ENCODE measurements at places on chromosomes 1 and 21.
A peak's percentile ranks its signal among the peaks of the same experiment; 100 is the strongest.

GRCh38 chr1:177126267-177126666, 38.2 kb downstream of the ASTN1 start:
- H3K4me1 ChIP-seq: no peaks in the 10 kb centered on the region
- no peak for ATAC-seq
- no peaks in the 10 kb centered on the region for H3K36me3 ChIP-seq
- no peak overlapping the region for H3K27ac ChIP-seq

DNA sequence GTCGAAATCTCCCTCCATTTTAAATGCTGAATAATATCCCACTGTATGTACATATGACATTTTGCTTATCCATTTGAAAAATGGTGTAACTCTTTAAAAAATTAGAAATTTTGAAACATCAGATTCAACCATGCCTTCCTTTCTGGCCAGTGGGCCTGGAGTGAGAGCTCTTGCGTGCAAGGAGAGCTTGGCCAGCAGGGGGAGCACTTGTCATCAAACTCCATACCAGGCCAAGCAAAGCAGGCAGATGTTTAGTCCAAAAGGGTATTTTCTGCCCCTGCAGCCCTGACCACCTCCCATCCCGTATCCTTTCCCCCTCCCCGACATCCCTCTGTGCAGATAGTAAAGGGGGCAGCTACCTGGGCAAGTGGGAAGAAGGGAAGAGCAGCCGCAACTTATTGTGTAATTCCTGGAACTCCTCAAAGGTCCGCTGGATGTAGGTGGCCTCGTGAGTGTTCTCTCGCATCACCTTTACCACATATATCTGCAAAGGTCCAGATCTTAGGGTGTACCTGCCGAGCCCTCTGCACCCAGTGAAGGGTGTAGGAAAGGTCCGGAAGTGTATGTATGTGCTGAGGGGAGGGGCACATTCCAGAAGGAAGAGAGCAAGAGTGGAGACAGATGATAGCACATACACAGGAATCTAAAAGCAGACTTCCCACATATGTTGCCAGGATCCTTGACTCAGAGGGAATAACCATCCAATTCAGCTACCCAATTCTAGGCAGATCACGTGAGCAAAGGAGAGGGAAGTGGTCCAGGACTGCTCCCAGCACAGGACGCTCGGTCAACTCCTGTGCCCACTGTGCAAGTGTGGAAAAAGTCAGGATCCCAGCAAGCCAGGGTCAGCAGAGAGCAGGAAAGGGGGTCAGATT, 19.9 kb upstream of the PPP1R15B start:
- peak overlapping the region; percentile 36 for H3K27ac ChIP-seq
- peaks cover 11% of the 10 kb centered on the region for H3K4me1 ChIP-seq
- ATAC-seq: peak; percentile 81
- H3K27me3 ChIP-seq: no peaks in the 10 kb centered on the region
- peaks cover 76% of the 10 kb centered on the region for H3K36me3 ChIP-seq

DNA sequence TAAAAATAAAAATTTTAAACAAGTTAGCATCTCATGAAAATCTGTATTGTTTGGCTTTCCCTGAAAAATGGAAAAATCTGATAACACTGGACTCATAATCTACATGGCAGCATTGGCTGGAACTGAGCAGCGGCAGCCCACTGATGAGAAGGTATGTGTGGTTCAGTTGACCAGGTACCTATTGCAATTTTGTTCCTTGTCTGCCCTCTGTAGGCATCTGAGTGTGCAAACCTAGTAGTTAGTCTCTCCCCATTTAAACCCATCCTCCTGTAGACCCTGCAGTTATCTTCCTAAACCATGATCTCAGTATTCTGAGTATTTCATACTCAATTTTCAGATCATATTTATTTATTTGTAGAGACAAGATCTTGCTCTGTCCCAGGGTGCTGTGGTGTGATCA, 59.4 kb upstream of the SERBP1 start:
- H3K27ac ChIP-seq: no peak overlapping the region
- no peak overlapping the region for H3K4me3 ChIP-seq
- peak; percentile 65 for ATAC-seq
- no peaks in the 10 kb centered on the region for H3K4me1 ChIP-seq

GRCh38 chr1:12426030-12426429, 192.0 kb downstream of the DHRS3 start:
- H3K27me3 ChIP-seq: no peaks in the 10 kb centered on the region
- peak overlapping the region; percentile 12 for H3K27ac ChIP-seq
- no peak for ATAC-seq
- peaks cover 44% of the 10 kb centered on the region for H3K36me3 ChIP-seq
- H3K4me1 ChIP-seq: peaks cover 10% of the 10 kb centered on the region

DNA sequence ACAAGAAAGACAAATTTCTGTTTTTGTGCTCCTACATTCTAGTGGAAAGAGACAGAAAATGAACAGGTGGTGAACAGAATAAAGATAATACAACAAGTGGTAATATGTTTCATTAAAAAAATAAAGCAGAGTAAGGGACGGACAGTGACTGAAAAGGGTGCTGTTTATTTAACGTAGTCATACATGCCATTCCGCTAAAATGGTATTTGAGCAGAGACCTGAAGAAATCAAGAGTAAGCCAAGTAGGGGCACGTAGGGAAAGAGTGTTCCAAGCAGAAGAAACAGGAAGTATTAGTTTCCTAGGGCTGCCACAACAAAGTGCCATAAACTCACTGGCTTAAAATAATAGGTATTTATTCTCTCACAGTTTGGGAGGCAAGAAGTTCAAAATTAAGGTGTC, 65.6 kb upstream of the KCTD3 start:
- H3K36me3 ChIP-seq: no peaks in the 10 kb centered on the region
- H3K27ac ChIP-seq: no peak overlapping the region
- ATAC-seq: no peak

- H3K4me3 ChIP-seq: no peak overlapping the region
- H3K27ac ChIP-seq: no peak overlapping the region
- no peaks in the 10 kb centered on the region for H3K36me3 ChIP-seq
- ATAC-seq: no peak
- H3K27me3 ChIP-seq: peaks cover 96% of the 10 kb centered on the region
Measured at GRCh38 chr1:159206110-159206509, 1.4 kb downstream of the ACKR1 start.

DNA sequence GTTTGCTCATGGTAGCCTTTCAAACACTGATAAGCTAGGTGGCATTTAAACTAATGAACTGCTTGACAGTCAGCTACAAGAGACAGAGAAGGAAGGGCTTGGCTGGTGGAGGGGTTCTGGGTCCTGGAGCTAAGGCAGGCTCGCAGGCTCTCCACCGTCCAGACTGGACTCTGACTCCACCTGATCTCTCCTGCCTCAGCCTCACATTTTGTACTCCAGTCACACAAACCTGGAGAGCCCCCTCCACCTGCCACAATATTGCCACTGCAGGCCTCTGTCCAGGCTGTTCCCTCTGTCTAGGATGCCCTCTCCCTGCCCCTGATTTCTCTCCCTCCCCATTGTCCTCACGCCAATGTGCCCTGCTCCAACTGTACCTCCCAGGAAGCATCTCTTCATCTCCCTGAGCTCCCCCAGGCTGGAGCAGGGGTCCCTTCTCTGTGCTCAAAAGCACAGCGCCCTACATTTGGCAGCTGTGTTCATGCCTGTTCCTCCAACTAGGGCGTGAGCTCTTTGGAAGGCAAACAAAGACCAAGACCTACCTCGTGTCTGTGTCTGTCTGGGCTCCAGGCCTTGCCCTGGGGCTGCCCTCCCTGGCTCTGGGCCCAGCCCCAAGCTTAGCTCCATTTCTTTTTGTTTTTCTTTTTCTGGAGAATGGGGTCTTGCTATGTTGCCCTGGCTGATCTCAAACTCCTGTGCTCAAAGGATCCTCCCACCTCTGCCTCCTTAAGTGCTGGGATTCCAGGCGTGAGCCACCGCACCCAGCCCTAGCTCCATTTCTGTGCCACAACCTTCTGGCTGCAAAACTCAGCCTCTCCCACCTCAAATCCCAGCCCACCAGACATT, 2.9 kb downstream of the TIE1 start:
- H3K4me1 ChIP-seq: no peaks in the 10 kb centered on the region
- H3K27me3 ChIP-seq: peaks cover 61% of the 10 kb centered on the region
- H3K27ac ChIP-seq: no peak overlapping the region
- H3K36me3 ChIP-seq: no peaks in the 10 kb centered on the region

GRCh38 chr1:7810395-7810794, 26.3 kb downstream of the PER3 start:
- H3K27ac ChIP-seq: no peak overlapping the region
- no peak overlapping the region for H3K4me3 ChIP-seq
- H3K36me3 ChIP-seq: peaks cover 30% of the 10 kb centered on the region
- H3K4me1 ChIP-seq: no peaks in the 10 kb centered on the region

All from stimulated activated memory B cell treated with anti-CD40 and anti-IgM and Interleukin-4, amounts not matched to agents 10 μg/mL and 1 μg/mL and 100 μg/mL, for 72 hours (primary cell).